GOT3 (cell line): ENCODE measurements at places on chromosomes 2 and 18.

GRCh38 chr2:234098681-234099080 lies 48.2 kb downstream of the SPP2 start:
- no peak for DNase-seq

DNA sequence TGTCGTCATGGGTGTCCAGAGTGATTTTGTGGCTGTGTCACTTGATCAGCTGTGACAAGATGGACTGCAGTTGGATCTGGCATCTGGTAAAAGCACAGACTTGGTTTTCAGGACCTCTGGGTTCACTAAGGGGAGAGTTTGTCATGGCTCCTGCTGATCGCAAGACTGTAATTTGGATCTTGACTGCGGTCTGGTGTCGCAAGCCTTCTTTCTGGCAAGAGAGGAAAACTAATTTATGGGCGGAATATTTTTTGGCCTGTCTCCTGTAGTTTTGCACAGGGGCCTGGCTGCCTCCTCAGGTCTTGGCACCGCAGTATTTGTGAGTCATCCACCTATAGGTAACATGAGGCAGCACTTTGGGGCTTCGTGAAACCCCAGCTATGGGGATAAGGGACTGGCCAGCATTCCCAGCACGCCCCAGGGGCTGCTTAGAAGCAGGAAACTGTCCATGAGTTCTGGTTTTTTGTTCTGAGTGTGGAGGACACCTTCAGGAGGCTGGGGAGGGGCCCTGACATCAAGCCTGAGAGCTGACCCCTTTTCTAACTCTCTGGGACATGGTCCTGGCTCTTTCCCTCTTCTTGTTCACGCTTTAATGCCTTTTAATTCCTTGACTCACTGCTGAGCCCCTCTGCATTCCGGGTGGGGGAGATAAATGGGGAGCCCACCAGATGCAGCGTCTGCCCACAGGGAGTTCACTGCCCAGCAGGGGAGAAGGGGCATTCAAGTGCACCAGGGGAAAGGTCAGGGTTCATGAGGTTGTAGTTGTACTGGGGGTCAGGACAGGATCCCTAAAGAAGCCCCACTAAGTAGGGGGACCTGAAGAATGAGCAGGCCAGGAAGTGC lies 12.2 kb downstream of the SH3BP4 start:
- DNase-seq, result no peak

- no peak for DNase-seq
These were observed 593 bp downstream of the SP140L start for GRCh38 chr2:230327418-230328154.

- no peak for DNase-seq
These were observed 19.5 kb downstream of the INPP4A start for GRCh38 chr2:98463988-98464771.

- no peak for DNase-seq
These were observed 10.4 kb downstream of the ADCY3 start for GRCh38 chr2:24909555-24910177.
